Anterior cingulate cortex (tissue), 58 donors: ENCODE measurements at places on chromosomes 16 and 17.

DNA sequence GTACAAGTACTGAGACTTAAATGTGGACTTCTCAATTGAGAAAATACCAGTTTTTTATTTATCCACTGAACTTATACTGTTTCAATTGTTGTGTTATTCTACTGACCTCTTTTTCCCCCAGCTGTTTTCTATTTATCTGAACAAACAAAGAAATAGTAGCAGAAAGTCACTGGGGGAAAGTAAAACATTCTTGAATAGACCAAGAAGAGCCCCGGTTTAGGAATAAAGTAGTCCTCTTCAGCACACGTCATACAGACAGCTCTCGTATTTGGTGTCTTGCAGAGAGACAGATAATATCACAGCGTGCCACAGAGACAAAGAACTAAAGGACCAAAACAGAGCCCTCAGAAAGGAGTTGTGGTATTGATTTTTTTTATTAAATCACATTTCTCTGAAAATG, 1159.1 kb upstream of the CDH8 start:
- no peak for DNase-seq

DNA sequence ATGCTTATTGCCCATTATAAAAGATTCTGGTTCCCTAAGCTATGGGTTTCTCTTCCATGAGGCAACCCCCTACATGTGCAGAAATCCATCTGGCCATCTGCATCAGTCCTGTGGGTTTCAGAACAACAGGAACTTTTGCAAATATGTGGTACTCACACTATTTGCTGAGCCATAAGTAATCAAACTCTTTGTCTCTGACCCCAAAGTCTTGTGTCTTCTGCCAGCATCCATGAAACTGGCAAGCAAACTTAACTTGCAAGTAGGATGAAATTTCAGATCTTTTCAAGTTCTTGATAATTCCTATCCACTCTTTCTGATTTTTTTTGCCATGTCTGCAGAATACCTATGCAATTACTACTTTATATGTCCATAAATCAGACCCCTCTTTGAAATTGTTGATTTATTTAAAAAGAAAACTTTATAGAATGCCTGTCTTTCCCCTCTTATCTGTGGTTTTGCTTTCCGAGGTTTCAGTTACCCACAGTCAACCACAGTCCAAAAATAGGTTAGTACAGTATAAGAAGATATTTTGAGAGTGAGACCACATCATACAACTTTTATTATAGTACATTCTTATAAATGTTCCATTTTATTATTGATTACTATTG, 158.4 kb upstream of the IRX3 start:
- no peak for DNase-seq

DNA sequence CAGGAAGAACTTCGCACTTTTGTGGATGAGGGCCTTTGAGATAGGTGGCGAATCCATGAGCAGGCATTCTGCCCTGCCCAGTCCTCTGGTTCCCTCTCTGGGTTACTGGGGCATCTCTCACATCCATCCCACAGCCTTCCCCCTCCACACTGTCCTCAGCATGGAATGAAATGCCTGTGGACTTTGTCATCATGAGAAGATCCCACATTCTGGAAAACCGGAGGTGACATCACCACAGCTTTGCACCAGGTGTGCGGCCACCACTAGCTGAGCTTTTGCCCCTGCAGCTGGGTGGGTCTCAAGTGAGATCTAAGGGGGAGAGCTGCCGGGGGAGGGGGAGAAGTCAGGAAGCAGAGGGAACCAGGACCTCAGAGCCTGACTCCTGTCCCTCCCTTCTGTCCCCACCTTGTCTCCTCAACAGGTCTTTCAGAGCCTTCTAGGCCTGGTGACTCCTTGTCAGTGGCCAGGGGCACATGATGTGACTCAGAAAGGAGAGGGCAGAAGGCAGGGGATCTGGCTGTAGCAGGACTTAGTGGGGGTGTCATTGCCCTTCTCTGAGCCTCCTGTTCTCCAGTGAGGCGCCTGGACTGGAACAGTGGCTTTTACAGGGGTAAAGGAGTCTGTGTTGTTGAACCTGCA, 40.0 kb upstream of the DLX4 start:
- DNase-seq, result no peak

GRCh38 chr17:60529806-60530205, 3.8 kb upstream of the APPBP2 start:
- DNase-seq, result no peak

DNA sequence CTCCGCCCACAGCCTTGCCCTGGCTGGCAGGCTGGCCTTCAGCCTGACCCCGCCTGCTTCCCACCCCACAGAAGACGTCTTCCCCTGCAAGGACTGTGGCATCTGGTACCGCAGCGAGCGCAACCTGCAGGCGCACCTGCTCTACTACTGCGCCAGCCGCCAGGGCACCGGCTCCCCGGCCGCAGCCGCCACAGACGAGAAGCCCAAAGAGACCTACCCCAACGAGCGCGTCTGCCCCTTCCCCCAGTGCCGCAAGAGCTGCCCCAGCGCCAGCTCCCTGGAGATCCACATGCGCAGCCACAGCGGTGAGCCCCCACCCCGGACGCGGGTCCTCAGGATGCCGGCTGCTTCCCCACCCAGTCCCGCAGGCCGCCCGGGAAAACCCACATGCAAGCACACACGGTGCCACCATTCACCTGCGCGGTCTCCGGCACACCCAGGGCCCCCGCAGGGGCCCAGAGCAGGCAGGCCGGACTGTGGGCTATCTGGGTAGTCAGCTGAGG, 38.2 kb upstream of the ZC3H18 start:
- DNase-seq, result no peak

DNA sequence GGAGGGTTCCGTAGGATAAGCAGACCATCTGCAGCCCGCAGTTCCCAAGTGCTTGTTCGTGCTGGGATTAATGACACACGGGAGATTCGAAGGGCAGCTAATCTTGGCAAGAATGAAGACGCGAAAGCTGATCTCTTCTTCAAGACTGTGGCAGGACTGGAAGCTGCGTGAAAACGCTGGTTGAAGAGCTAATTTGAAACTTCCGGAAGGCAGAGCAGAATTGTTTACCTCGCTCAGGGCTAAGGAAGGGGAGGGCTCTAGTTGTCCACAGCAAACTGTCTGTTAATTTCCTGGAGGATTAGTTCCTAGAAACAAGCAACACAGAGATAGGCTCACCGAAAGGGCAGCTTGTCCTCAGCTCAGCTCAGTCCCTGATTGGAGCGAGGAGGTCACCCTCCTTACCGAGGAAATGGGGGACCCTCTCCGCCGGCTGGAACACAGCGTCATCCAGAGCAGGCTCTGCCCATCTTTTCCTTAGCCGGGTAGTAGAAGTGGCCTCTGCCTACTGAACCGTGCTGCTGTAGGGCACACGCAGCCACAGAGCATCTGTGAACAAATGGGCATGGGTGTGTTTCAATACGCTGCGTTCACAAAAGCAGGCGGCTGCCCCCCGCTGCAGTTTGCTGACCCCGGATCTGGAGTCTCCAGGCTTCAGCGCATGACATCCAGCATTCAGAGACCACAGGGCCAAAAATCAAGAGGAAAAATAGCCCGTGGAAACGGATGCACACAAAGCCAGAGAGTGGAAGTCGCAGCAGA, 16.7 kb upstream of the BAIAP2 start:
- DNase-seq, result no peak

DNA sequence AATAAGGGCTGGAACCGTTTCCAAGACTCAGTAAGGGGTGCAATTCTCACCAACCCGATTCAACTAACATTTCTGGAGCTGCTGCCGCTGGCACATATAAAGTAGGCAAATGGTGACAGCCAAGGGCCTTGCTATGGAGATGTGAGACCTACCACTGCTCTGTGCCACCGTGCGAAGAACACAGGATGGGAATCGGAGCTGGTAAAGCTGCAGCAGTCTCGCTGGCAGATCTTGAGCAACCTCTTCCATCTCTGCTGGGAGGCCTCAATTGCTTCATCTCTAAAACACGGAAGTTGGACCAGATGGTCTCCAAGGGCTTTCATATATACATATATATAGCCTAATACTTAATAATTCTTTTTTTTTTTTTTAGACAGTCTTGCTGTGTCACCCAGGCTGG, 128.9 kb upstream of the RCVRN start:
- no peak for DNase-seq

GRCh38 chr16:54437401-54437800, 150.8 kb upstream of the IRX3 start:
- DNase-seq, result no peak

GRCh38 chr16:56368545-56368944, 56.8 kb downstream of the AMFR start:
- DNase-seq, result no peak

GRCh38 chr17:59798111-59798510, 90.7 kb downstream of the VMP1 start:
- DNase-seq, result no peak

DNA sequence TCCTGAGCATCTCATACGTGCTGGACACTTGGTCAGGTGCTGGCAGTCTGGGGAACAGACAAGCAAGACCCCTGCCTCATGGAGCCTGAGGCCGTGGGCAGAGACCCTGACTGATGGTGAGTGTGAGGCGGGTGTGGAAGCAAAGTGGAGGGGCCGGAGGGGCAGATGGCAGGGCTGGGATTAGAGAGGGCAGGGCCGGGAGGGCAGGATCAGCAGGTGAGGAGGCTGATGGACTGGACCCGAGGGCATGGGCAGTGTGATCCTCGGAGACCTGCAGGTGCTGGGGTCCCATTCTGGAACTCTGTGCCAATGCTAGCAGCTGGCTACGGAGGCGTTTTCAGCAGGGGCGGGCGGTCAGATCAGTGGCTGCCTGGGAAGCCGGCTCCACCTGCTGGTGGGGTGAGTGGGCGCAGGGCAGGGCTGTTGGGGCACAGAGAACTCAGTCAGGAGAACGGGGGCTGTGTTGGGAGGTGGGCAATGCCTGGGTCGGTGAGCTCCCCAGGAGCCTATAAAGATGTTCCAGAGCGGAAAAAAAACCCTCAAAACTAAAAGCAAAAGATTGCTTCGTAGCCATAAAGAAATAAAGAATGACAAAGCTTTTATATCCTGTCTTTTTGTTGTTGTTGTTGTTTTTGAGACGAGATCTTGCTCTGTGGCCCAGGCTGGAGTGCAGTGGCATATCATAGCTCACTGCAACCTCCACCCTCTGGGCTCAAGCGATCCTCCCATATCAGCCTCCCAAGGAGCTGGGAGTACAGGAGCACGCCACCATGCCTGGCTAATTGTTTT, 8.9 kb upstream of the C16orf74 start:
- DNase-seq, result no peak

DNA sequence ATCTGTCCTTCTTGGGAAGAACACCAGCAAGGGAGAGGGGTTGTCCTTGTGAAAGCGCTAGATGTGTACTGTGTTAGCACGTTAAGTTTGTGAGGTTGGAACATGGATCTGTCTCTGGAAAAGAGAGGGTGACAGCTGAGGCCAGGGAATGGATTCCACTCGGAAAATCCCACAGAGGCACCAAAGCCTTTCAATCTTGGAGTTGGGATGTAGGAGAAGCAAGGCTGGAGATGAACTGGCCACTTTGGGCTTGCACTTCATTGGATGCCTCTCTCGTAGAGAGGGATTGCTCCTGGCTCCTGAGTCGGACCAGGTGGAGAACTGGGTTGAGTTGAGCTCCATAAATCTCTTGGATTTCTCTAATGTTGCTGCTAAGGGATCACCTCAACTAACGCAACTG, 67.2 kb downstream of the CCDC182 start:
- DNase-seq, result no peak

DNA sequence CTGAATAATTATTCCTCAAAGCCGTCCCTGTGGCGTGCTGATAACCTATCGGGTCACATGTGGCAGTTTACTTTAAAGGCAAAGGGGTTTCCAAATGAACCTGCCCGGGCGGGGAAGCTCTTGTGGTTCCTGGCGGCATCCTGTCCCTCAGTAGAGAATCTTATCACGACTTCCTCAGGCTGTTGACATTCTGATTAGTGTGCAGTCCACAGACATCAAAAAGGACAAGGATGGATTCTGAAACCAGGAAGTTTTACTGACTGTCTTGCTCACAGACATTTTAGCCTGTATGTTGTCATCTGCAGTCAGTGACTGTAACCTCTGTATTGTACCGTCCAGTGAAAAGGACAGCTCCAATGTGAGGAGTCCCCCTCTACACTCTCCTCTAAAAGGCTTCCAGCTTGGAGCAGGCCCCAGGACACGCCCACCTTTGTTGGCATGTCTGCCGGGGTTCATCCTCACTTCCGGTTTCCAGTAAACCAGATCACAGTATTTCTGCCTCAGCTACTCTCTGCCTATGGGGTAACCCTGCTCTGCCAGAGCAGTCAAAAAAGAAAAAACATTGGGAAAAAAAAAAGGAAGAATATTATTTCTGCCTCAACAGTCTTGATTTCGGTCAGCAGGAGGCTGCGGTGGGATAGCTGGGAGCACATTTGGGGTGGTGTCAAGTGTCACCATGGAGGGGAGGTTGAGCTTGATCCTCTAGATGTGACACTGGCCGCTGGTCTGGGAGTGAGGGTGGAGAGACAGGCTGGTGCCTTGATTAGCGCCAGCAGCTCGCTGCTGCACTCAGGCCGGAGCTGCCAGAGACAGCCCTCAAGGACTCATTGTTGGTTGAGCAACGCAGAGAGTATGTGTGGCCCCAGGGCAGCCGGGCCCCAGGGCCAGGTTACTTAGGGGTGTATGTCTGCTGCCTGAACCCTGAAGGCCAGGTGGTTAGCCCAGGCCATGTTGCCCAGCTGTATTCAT, 89.0 kb upstream of the DNAH17 start:
- no peak for DNase-seq
